Muscle of arm (tissue), 14 donors: ENCODE measurements at places on chromosomes 5 and 9. TPM values are rescaled to one million over a fixed set of nuclear protein-coding genes. Genes with fewer than 3 reads are reported as not detected.

SAP30L gene
- polyA plus RNA-seq, result 36.7 TPM

ZDHHC11B gene
- polyA plus RNA-seq, result not detected

DNA sequence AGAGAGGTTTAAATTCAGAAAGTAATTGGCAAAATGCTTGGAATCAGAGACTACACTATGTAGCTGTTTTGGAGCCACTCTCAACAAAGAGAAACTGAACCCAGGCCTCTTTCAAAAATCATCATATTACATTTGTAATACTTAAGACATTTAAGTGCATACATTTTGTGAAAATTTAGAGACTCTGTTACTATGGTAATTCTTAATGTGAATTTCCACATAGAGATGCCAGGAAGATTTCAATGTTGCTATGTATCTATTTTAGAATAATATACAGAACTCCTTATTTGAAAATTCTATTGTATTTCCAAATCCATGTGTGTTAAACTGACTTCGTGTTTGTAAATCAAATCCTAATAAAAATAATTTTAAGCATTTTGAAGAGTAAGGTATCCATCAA lies 1260.9 kb upstream of the C9orf72 start:
- peak; percentile 37 for DNase-seq

NUTM2F gene
- polyA plus RNA-seq, result not detected

- DNase-seq, result no peak
These were observed 137.7 kb downstream of the PRELID2 start for GRCh38 chr5:145697251-145697990.

PCDHB6 gene
- polyA plus RNA-seq, result 2.1 TPM

- DNase-seq, result no peak
These were observed 348.1 kb downstream of the ARL15 start for GRCh38 chr5:53962306-53962705.

GRCh38 chr5:166594567-166594966 lies 1696.9 kb upstream of the WWC1 start:
- no peak for DNase-seq

CORO2A gene
- 0.18 TPM for polyA plus RNA-seq

ELAVL2 gene
- 2.3 TPM for polyA plus RNA-seq

DNA sequence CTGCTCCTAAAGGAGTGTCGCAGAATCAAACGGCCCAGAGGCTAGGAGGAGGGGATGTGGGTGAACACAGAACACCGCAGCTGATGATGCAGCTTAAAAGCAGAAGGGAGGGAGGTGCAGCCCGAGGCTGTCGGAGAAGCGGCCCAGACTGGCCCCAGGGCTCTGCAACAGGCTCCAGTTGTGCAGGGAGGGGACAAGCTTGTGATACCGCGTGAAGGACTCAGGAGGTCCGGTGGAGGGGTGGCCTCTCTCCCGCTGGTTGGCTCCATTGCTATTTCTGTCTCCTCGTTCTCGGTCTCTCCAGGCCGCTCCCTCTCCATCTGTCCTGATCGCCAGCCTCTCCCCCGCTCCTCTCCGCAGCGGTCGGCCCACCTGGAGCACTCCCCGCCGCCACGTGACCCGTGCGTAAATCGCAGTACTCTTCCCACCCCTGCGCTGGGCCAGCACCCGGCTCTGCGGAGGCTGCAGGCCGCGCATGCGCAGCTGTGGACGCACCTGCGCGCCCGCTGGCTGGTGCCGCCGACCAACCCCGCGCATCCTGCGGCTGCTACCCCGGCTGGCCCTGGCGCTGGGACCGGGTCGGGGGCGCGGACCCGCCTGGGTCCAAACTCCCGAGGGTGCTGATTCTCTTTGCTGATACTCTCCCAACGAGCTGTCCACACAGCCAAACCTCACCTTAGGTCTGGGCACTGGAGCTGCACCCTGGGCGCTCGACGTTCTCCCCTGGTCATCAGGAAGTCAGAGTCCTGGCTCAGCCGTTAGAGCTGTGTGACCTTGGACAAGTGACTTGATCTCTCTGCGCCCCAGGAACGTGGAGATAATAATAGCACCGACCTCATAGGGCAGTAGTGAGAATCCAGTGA lies 3.7 kb upstream of the STXBP1 start:
- peak; percentile 34 for DNase-seq

GRCh38 chr5:113031557-113031956 lies 55.0 kb downstream of the DCP2 start:
- DNase-seq, result no peak

GRCh38 chr9:35236692-35237091 lies 74.9 kb downstream of the UNC13B start:
- DNase-seq, result no peak

GRCh38 chr5:51544031-51544785 lies 161.0 kb downstream of the ISL1 start:
- DNase-seq, result no peak

- no peak for DNase-seq
These were observed 133.9 kb upstream of the ZNF618 start for GRCh38 chr9:113741886-113742854.

DNA sequence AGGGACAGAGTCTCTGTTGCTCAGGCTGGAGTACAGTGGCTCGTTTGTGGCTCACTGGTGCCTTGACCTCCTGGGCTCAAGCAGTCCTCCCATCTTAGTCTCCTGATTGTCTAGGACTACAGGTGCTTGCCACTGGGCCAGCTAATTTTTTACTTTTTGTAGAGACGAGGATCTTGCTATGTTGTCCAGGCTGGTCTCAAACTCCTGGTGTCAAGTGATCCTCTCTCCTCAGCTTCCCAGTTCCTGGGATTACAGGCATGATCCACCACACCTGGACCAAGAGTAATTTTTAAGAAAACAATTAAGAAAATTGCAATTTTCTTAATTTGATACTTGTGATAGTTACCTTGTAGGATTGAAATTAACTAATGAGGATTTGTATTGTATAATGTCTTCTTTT lies 73.9 kb downstream of the GPBP1 start:
- no peak for DNase-seq

DNA sequence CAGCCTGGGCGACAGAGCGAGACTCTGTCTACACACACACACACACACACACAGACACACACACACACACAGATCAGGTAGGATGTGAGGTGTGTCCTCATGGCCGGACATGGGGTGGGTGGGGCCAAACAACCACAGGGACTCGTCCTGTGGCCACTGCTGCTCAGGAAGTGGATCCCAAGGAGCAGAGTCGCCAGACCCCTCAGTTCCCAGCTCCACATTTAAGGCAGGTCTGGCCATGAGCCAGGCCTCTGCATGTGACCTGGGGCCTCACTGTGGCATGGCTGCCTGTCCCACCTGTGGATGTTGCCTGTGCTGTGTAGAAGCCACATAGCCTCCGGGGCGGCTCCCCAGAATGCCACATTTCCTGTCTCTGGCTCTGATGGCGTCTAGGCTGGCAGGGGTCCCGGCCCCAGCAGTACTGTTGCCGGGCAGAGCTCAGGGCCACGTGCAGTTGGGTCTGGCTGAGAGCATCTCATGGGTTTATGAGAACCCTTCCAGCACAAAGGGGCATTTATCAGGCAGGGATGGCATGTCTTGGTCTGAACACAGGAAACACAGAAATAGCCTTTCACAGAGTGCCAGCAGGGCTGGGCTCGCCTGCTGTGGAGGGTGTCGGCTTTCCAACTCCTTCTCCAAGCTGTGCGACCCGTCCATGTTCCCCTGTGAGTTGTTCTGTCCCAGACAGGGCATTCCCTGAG lies 9.9 kb upstream of the NINJ1 start:
- DNase-seq, result no peak

DYNC2I2 gene
- 39.1 TPM for polyA plus RNA-seq

SCGB3A2 gene
- 0.39 TPM for polyA plus RNA-seq

- DNase-seq, result no peak
These were observed 216.3 kb upstream of the ZNF608 start for GRCh38 chr5:124962735-124963134.

ZBTB43 gene
- polyA plus RNA-seq, result 14.8 TPM

PGM5 gene
- 42.7 TPM for polyA plus RNA-seq

DNA sequence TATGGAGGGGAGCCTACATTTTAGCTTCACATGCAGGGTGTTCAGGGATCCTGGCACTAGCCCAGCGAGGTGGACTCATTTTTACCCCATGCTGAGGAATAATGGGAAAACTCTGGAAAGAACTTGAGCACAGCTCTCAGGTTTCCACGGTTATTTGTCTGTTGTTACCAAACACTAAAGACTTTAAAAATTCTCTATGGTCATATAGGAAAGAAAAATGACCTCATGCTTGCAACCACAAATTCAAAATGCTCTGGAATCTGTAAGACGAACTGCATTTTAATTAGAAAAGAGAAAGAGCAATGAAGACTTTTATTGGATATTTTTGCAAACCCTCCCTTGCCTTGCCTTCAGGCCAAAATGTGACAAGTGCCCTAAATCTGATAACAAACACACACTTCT lies 606.9 kb downstream of the EBF1 start:
- peak; percentile 64 for DNase-seq

DNA sequence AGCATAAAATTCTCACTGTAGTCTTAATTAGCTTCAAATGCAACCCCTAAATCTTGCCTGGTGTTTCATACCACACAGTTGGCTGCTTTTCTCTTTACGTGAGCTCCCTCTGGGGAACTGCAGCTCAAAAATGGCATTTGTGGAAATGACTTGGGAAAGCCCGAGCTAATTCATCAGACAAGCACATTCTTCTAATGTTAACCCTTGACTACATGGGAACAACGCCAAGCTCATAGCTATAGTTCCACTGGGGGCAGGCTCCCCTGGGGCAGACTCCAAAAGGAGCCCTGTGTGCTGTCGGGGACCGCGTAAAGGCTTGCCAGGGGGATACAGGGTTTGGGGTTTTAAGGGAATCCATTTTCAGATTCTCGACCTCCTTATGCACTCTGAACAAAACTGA lies 301.4 kb upstream of the DAP start:
- no peak for DNase-seq

DNA sequence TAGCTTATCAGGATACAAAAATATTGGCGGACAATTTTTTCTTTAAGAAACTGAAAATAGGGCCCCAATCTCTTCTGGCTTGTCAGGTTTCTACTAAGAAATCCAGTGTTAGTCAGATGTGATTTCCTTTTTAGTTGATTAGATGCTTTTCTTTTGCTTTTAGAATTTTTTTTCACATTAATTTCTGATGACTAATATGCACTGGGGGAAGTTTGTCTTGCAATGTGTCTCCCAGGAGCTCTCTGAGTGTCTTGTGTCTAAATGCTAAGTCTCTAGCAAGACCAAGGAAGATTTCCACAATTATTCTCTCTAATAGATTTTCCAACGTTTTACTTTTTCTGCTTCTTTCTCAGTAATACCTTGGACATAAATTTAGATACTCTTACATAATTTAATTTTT lies 559.8 kb upstream of the TYRP1 start:
- no peak for DNase-seq
